Fibroblast of skin of right biceps (primary cell): ENCODE measurements at places on chromosomes 3 and 15.
A peak's percentile ranks its signal among the peaks of the same experiment; 100 is the strongest.

DNA sequence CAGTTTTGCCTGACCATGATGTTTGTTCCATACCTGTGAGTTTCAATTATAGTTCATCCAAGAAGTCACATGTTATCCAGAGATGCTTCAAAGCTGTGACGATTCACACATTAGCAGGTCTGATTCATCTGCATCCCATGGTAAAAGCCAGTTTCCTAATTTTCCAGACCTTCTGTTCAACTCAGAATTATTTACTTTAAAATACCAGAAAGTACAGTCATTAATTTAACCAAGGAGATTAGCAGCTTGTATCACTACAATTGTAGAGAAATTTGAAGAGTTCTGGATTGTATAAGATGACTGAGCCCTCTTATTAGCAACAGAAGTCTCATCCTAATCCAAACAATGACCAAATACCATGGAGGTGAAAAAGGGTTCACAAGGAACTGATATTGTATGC lies 76.1 kb upstream of the THBS1 start:
- peak; percentile 95 for DNase-seq

DNA sequence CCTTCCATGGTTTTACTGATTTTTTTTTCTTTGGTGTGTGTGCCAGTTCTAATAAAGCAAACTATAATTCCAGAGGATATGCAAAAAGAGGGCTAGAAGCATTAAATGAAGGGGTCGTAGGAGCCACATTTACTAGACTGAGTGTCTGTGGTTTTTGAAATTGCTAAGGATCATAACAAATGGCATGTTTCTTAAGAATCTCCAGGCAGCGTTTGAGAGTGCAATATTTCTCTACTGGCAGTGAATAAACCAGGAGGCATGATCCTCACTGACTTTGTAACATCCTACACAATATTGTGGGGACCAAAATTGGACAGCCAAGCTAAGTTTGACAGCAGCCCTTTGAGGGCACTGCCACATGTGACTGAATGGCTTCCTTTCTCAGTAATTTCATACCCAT lies 115.9 kb upstream of the CCNL1 start:
- DNase-seq: peak; percentile 25

- DNase-seq: no peak
Observed at GRCh38 chr3:34319881-34320280, 521.5 kb downstream of the PDCD6IP start.

GRCh38 chr15:77187751-77188464 lies 117.0 kb upstream of the TSPAN3 start:
- DNase-seq: peak; percentile 50

GRCh38 chr3:107794664-107795443 lies 272.1 kb downstream of the BBX start:
- peak; percentile 12 for DNase-seq

DNA sequence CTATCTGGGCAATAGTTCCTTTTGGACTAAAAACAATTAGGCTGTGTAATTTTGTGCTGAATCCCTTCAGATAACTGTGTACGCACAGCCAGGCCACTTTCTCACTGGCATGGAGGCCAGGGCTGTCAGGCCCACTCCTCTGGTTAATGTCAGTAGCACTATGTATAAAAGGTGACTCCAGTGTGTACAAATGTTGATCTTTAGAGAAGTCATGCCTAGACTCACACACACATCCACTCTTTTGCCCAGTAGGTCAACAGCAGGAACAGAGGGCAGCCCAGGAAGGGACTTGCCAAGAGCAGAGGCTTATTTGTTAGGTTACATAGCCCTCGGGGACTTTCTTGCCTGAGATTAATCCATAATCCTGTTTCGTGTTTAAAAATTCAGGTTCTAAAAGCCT lies 416.6 kb upstream of the WNT5A start:
- DNase-seq: no peak

DNA sequence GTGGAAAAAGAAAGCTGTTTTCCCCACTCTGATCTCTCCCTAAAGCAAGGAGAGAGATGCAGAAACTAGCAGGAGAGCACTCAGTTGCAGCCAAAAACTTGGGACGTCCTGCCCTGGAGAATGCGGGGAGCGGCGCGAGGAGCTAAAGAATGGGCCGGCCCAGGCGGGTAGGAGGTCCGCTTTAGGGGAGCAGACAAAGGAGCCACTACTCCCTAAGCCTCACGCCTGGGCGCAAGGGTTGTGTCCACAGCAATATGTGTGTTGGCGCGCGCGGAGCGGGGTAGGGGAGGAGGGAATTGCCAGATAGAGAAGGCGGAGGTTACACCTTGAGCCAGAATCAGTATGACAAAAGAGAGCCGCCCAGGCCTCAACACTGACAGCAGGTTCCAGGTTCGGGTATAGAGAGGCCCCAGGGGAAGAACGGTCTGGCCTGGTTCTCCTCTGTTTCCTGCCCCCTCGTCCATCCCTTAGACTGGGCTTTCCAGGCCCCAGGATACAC lies 2.9 kb downstream of the WNT5A start:
- DNase-seq: peak; percentile 56

DNA sequence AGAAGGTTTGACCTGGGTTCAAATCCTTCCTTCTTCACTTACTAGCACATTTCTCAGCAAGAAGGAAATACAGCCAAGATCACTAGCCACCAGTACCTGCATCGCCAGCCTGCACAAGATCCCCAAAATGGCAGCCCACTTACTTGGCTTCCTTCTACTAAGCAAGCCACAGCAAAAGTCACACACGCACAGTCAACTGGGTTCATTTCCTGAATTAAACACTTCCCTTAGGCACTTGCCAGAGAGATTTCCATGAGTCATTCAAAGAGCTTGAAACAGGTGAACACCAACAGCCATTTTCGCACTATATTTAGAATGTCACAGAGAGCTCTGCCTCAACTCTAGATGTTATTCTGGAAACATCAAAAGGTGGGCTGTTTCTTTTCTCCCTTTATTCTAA lies 42.6 kb downstream of the MGLL start:
- no peak for DNase-seq

DNA sequence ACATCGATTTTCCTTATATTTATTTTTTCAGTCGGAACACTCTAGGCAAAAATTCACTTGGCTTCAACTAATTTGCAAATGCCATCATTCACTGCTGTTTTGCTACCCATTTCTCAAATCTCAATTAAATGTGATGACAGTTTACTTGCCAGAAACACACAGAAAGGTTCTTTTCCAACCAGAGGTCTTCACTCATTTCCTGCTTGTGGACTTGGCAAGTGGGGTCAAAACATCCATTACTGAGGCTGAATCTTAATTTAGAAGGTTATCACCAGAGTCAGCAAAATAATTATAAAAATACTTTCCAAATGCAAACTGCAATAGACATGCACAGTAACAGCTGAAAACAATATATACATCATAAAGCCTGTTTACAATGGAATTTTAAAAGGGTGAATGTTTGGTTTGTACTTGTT lies 625.4 kb upstream of the TBL1XR1 start:
- peak; percentile 81 for DNase-seq

DNA sequence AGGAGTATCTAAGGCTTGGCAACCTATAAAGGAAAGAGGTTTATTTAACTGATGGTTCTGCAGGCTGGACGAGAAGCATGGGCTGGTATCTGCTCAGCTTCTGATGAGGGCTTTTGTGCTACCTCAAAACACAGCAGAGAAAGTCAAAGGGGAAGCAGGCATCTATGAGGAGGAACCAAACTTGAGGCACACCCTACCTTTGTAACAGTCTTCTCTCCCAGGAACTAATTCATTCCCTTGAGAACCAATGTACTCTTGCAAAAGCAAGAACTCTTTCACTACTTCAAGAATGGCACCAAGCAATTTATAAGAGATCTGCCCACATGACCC lies 109.0 kb downstream of the CGGBP1 start:
- no peak for DNase-seq

GRCh38 chr15:97706059-97706458 lies 254.4 kb upstream of the ARRDC4 start:
- no peak for DNase-seq
